RKO (cell line): ENCODE measurements at places on chromosomes 4 and X.

- DNase-seq, result no peak
These were observed 126.8 kb upstream of the MAMLD1 start for GRCh38 chrX:150236327-150236726.

DNA sequence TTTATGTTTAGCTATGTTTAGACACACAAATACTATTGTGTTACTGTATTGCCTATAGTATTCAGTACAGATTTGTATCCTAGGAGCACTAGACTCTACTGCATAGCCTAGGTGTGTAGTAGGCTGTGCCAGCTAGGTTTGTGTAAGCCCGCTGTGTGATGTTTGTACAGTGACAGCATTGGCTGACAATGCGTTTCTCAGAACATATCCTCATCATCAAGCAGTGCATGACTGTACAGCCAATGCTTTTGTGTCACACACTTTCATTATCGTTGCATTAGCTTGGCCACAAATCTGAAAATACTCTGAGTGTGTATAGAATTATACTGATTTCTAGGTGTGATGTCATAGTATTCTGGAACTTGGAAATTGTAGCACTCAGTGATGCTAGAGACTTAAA, 63.4 kb downstream of the CLDN34 start:
- peak; percentile 16 for DNase-seq

DNA sequence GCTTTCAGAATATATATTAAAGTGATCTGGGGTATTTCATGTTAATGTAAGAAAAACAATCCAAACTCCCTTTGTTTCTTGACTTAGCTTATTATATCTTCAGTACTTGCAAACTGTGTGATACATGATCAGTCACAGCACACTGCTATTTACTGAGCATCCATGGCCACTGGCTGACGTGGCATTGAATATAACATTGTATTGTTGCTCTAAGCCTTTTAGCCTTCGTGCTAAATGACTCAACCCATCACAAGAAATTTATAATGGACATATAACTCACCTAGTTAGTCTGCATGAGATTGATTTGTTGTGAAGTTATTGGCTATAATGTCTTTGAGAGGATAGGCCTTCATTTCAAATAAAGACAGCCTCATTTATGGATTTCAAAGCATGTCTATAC, 642.6 kb downstream of the IL1RAPL1 start:
- DNase-seq, result peak; percentile 41

GRCh38 chr4:4446434-4446833, 59.5 kb downstream of the NSG1 start:
- DNase-seq, result peak; percentile 23

- DNase-seq, result no peak
These were observed 192.3 kb upstream of the ANKRD50 start for GRCh38 chr4:124904723-124905388.

DNA sequence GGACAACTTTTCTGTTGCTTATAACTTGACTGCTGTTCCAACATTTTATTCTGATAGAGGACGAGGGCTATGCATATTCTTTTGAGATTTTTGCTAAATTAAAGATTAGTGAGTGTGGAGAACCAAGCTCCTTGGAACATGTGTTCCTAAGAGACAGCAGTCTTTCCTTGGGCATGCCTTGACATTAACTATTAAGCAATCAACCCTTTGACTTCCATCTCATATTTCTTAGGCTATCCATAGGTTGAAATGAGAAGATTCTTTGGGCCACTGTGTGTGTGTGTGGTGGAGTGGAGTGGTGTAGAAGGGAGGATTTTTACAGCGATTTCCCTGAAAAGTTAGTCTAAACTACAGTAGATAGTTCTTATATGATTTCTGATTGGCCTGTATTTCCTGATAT, 127.4 kb upstream of the POF1B start:
- no peak for DNase-seq

DNA sequence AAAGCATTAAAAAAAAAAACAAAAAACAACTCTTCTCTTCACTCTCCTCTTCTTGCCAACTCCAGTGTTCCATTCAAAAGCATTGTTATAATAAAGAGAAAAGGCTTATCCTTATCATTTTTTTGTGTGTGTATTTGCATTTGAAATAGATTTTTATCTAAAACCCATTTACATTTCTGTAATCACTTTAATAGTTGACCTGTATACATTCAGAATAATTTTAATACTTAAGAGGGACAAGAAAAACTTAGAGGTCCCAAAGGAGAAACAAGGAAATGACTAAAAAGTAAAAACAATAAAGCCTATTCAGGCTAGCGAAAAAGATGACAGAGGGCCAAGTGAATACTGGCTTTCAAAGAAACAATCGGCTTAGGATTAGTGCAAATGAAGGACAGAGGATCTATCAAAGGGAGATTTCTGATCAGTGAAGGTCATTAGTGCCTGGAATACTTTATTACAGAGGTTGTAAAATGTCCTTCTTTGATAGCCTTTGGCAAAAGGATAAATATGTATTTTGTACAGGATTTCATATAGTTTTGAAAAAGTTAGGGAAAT, 808.3 kb downstream of the RPA4 start:
- no peak for DNase-seq

GRCh38 chrX:51395810-51396728, 63.4 kb downstream of the NUDT10 start:
- DNase-seq, result no peak

DNA sequence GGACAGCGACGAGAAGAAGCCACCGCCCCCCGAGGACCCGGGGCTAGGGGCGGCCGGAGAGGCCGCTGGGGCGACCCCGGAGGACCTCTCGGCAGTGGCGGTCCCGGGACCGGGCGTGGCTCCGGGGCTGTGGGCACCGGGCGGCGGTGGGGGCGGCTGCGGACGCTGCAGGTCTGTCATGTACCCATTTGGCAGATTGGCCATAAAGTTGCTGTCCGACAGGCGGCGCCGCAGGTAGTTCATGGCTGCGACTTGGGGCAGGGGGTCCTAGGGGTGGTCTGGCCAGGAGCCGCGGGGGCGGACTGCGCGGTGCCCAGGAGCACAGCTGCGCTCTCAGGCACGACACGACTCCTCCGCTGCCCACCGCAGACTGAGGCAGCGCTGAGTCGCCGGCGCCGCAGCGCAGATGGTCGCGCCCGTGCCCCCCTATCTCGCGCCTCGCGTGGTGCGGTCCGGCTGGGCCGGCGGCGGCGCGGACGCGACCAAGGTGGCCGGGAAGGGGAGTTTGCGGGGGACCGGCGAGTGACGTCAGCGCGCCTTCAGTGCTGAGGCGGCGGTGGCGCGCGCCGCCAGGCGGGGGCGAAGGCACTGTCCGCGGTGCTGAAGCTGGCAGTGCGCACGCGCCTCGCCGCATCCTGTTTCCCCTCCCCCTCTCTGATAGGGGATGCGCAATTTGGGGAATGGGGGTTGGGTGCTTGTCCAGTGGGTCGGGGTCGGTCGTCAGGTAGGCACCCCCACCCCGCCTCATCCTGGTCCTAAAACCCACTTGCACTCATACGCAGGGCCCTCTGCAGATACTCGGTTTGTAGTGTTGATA, at the start of gene SYN1:
SYN1 (minus strand) TSS at position 372 of the 817 bp plus-strand sequence; CDS start at position 243, 129 bp downstream.
- DNase-seq, result no peak

DNA sequence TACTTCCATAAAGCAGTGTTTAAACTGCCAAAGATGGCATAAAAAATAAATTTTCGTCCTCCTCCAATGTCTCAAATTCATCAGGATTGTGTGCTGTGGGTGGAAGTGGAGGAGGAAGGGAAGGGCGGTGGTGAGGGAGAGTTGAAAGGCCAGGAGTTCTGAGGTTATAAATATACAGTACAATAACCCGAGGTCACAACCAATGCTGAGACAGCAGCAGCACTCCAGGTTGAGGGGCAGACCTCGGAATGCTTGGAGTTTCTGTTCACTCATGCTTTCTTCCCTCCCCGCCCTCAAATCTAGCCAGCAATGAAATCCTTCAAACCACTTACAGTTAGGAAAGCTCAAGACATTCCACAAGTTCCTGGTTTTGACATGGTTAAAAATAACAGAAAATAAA, 134.0 kb upstream of the SMAD1 start:
- DNase-seq, result no peak

DNA sequence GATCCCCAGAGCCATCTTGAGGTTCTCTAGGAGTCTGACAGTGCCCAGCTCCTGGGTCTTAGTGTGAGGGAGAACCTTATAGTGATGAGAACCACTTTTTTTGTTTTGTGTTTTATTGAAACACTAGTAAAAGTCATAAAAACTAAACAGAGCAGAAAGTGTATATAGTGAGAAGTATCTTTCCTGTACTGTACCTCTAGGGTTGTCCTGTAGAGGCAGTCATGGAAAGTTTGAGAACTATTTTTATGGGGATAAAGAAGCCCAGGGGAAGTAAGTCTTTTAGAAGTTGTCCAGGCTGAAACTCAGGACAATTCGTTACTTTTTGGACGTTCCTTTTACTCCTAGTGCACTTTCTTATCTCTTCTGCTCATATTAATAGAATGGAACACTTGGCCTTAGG, 40.9 kb downstream of the ADH5 start:
- no peak for DNase-seq

GRCh38 chrX:12843061-12843667, 23.7 kb upstream of the TLR7 start:
- no peak for DNase-seq

DNA sequence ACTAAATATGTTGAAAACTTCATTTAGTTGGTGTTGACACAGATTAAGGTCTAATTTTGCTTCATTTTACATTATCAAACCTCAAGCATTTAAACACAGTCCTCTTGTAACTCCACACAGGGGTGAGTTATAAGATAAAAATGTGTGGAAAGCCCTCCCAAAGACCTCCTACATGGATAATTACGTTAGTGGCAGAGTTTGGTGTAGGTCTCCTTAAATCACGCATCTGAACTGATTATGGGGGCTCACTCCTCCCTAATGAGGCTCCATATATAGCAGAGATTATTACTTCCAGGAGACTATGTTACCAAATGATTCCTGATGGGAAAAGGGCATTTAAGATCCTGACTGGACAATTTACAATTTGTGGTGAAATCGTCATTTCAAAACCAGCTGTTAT, 32.2 kb upstream of the VCX3B start:
- DNase-seq, result no peak

DNA sequence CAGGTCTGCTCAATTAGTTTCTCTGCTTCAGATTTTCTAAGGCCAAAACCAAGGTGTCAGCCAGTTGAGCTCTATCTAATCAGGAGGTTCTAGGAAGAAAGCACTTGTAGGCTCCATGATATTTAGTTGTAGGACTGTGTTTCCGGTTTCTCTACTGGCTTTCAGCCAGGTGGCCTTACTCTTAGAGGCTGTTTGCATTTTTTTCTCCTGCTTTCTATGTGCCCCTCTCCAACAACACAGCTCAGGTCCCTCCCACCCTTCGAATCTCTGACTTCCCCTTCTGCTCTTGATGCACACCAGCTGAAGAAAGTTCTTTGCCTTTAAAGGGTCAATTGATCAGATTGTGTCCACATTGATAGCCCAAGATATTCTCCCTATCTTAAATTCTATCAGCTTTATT, 245.2 kb downstream of the RAB28 start:
- no peak for DNase-seq

DNA sequence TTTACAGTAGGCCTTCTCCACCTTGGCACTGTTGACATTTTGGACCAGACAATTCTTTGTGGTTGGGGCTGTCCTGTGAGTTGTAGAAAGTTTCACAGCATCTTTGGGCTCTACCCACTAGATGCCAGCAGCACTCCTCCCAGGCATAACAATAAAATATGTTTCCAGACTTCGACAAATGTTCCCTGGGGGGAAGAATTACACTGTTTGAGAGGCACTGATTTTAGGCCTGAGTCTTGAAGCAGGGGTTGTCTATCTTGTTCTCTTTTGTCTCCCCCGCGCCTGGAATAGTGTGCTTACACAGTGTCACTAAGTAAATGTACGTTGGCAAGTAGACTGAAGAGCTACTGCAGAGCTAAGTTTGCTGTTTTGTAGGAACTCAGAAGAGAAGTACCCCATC, 254.4 kb upstream of the BOD1L1 start:
- no peak for DNase-seq

- DNase-seq, result no peak
These were observed 46.1 kb downstream of the ZFP42 start for GRCh38 chr4:188041721-188042120.

- no peak for DNase-seq
These were observed 175.6 kb upstream of the ARX start for GRCh38 chrX:25191403-25191802.

GRCh38 chr4:121344098-121344497, 36.7 kb downstream of the QRFPR start:
- no peak for DNase-seq

DNA sequence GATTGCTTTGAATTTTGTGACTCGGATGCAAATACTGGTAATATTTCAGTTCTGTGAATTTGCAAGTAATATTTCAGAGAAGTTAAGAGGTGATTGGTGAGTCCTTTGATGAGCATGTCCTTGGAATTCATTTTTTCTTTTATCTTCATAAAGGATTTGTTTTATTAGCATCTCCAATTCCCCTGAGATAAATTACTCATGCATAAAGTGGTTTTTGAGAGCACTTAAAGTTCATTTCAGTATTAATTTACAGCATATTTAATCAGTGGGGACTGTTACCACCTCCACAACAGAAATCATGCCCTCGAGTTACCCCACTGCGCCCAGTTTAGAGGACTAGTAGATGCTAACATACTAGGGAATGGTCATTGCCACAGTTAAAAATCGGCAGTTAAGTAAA, 65.0 kb downstream of the ZFX start:
- no peak for DNase-seq

GRCh38 chr4:4430492-4431195, 43.7 kb downstream of the NSG1 start:
- DNase-seq, result peak; percentile 78

DNA sequence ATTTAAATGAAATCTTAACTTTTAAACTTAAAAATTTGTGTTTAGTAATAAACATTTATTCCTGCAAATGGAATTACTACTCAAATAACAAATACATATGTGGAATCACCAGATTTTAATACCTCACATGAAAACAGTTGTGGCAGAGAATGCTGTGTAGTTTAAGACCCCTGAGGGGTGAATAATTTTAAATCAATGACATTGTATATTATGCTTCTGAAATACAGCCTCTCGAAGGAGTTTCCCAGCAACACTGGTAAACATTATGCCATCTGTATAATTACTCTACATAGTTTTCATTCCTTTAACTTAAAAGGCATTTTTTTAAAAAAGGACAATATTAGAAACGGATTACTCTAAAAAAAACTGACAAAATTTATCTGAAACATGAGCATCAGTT, 2313.3 kb downstream of the ARAP2 start:
- DNase-seq, result no peak

DNA sequence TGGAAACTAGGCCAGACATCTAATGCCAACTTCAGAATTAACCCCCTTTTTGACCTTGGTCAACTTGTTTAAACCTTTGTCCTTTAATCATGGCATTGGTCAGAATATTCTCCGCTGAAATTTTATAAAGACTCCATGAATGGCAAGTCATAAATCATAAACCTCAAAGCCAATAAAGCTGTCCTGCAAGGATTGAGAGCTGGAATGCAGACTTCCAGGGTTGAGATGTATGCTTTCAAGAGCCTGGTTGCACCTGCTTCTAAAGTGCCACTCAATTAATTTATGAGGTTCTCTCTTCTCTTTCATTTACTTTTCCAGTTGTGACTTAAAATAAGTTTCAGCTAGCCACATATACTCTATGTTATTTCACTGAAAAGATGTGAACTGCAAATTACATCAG, 136.2 kb upstream of the HCCS start:
- DNase-seq, result no peak

- DNase-seq, result no peak
These were observed at the start of gene S100G for GRCh38 chrX:16649858-16650257. Gene S100G, plus strand, starts transcription at chrX:16650158. Its CDS starts 849 bp downstream, at chrX:16651007.
